ENCODE measurements at places on chromosomes 1 and 21.

- DNase-seq: no peak
Observed at GRCh38 chr1:200296091-200296661, 113.7 kb downstream of the ZNF281 start.

GRCh38 chr1:179230251-179230650 is 774 bp upstream of the ABL2 start:
- no peak for DNase-seq

DNA sequence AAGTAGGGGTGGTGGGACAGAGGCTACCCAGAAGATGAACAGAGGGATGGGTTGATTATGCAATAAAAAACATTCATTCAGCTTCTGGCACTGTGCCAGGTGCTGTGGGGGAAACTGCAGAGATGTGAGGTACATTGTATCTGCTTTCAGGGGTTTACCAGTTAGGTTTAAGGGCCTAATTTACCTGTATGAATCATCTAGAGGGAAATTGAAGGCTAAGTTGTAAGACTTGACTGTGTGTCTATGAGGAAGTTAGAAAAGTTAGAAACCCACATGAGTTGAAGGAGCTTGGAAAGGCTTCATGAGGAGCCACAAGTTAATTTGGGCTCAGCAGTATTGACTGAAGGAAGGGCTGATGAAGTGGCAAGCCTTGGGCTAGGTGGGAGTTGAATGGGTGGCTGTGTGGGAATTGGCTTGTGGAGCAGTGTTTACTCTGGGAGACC is 36.7 kb upstream of the APOBEC4 start:
- DNase-seq: no peak

DNA sequence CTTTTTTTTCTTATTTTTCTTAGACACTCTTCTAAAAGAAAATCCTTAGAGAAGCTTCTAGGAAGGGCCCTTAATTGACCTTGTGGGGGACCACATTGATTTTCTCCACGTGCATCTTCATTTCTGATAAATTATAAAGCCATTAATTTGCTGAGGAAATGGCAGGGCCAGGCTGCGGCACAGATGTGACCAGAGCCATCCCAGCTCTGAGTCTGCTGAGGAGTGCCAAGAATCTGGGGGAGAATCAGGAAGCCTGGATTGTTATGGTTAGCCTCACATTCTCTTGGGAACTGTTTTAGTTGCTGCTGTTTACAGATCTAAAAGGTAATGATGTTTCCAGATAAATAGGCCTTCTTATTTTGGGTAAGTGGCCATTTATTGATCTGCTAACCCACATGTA is 16.2 kb downstream of the PROX1 start:
- no peak for DNase-seq

DNA sequence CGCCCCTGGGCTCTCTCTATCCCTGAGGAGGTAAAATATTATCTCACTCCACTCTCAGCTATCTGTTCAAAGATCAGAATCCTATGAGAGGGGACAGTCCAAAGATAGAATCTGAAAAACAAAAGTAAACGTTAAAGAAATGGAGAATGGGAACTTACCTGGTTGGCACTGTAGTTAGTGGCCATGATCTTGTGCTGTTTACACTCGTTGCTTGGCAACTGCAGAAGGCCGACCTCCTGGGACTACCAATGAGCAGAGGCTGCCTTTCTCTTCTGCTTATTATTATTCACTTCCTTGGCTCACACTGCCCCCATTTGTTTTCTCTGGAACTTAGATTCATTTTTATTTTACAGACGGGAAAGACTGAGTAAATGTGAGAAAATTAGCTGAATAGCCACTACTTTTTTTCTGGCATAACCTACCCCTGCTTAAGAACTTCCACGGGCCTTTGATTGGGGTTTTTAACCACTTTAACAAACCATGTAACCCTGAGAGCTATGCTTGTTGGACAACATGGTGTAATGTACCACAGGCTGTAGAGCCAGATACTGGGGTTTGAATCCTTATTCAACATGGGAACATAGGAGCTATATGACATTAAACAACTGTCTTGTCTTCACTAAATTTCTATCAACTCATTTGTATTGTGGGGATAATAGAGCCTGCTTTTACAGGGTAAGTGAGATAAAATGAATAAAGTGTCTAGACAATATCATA is at the start of gene CFAP126:
CFAP126 (minus strand) TSS at position 193 of the 717 bp plus-strand sequence; CDS start at position 185, 8 bp downstream.
- no peak for DNase-seq

GRCh38 chr1:22450351-22451021 is 1.2 kb upstream of the ZBTB40 start:
- DNase-seq: no peak

GRCh38 chr1:39509360-39510009 is 18.0 kb downstream of the BMP8A start:
- DNase-seq: no peak

Measured in central memory CD8-positive, alpha-beta T cell (primary cell).